Kidney capillary endothelial cell (primary cell): ENCODE measurements at places on chromosomes 3 and 15.

- DNase-seq: no peak
Measured at GRCh38 chr3:184295771-184296170, 3.3 kb upstream of the PSMD2 start.

DNA sequence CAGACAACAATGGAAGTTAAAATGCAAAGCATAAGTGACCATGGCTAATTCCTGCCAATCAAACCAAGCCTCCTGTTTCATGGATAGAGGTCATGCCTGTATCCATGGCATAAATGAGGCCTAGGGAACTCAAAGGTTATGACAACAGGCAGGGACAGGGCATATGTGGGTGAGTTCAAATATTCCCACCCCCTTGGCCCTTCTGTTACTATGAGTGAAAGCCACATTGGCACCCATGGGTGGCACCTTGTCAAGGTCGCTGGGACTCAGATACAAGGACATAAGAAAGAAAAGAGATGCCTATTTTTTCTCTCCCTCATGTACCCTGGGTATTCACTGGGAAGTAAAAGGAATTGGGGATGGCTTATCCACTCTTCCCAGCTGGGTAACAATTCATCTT lies 25.3 kb upstream of the TMEM45A start:
- no peak for DNase-seq

DNA sequence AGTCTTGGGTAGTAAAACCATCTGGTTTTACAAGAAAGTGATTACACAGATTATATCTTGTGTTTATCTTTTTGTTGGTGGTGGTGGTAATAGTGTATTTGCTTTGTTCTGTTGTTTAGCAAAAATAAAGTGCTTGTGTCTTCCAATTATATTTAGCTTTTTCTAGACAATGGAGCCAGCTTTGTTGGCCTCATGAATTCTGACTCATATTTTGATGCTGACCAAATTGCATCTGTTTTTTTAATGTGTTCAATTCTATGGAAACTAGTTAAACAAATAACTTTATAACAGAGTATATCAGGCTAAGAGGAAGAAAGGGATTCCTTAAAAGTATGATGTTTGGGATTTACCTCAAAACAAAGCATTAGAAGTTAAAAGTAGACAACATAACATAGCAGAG lies 69.3 kb upstream of the BFSP2 start:
- DNase-seq: no peak

GRCh38 chr3:157064402-157064801 lies 95.5 kb downstream of the CCNL1 start:
- DNase-seq: no peak

GRCh38 chr3:128226795-128227395 lies 73.6 kb downstream of the EEFSEC start:
- DNase-seq: peak; percentile 38

GRCh38 chr15:90945091-90945490 lies 9.6 kb upstream of the RCCD1 start:
- DNase-seq: no peak
